Stimulated activated CD4-positive, alpha-beta T cell treated with anti-CD3 and anti-CD28 coated beads, Interleukin-15, amount 100 ng/mL, for 1 hour (primary cell): ENCODE measurements at places on chromosomes 7 and 10.

DNA sequence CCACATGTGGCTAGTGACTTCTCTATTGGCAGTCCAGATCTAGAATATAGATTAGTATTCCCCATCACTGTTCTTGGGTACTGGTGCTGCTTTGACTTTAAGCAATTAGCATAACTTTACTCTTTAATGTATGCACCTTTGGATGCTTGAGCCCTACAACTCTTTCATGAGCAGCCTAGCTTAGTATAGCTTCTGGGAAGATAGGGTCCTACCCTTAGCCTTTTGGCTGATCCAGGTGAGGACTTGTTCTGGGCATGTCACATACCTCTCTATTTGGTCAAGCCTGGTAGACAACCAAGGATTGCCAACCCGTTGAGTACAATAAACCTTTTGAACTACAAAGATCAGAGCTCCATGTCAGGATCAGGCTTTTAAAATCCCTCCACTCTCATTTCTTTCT, 17.7 kb downstream of the PCGF5 start:
- no peak for DNase-seq

DNA sequence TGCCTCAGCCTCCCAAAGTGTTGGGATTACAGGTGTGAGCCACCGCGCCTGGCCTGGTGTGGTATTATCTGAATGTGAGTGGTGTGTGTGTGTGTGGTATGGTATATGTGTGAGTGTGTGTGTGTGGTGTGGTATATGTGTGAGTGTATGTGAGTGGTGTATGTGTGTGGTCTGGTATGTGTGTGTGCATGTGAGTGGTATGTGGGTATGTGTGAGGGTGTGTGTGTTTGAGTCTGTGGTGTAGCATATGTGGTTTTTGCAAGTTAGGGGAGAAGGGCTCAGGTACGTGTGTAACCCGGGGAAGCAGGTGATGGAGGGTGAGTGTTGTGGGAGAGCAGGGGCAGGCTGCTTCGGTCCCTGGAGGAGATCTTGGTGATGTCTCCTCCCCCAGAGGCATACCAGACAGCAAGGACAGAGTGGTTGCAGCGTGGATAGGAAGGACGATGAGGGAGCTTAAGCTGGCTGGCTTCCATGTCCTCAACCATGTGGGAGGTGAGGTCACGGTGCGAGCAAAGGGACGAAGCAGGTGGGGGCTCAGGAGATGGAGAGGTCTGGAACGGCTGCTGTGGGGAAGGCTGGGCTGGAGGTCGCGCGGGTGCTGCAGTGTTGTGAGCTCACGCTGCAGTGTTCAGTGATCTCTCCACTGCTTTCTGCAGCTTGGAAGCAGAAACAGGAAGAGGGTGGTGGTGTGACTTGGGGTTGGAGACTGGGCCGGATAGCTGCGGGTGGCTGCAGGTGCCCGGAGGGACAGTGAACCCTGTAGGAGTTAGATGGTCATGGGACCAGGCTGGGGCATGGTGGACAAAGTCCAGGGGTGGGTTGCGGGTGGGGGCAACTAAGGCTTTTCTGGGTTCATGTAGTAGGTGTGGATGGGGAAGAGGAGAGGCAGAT, 5.0 kb downstream of the ZYX start:
- no peak for DNase-seq

GRCh38 chr10:132876131-132876860, 66.1 kb downstream of the CFAP46 start:
- no peak for DNase-seq

- no peak for DNase-seq
Measured at GRCh38 chr7:69822386-69822785, 224.1 kb downstream of the AUTS2 start.
